Neural crest cell (in vitro differentiated cells): ENCODE measurements at places on chromosomes 11 and 22.

GRCh38 chr11:48106166-48106565 is 110.4 kb upstream of the OR4B1 start:
- DNase-seq = no peak
- H3K27me3 ChIP-seq = no peaks in the 10 kb centered on the region
- H3K36me3 ChIP-seq = no peaks in the 10 kb centered on the region
- H3K4me3 ChIP-seq = no peak overlapping the region
- no peak overlapping the region for H3K27ac ChIP-seq
- H3K4me1 ChIP-seq = peaks cover 73% of the 10 kb centered on the region

- H3K27ac ChIP-seq = no peak overlapping the region
- H3K4me3 ChIP-seq = no peak overlapping the region
- no peaks in the 10 kb centered on the region for H3K27me3 ChIP-seq
- H3K36me3 ChIP-seq = no peaks in the 10 kb centered on the region
These were observed 230.1 kb upstream of the DDI1 start for GRCh38 chr11:103806130-103806895.

DNA sequence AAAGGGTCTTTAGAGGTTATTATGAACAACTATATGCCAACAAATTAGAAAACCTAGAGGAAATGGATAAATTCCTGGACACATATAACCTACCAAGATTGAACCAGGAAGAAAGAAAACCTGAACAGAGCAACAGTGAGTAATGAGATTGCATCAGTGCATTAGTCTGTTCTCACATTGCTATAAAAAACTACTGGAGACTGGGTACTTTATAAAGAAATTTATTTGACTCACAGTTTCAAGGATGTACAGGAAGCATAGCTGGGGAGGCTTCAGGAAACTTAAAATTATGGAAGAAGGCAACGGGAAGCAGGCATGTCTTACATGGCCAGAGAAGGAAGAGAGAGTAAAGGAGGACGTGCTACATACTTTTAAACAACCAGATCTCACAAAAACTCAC is 70.8 kb upstream of the GNAZ start:
- DNase-seq = no peak
- H3K4me3 ChIP-seq = no peak overlapping the region
- no peaks in the 10 kb centered on the region for H3K4me1 ChIP-seq
- H3K36me3 ChIP-seq = peaks cover 3% of the 10 kb centered on the region

GRCh38 chr11:2347308-2347830 is 29.7 kb upstream of the CD81 start:
- no peak overlapping the region for H3K27ac ChIP-seq
- DNase-seq = no peak
- no peaks in the 10 kb centered on the region for H3K36me3 ChIP-seq
- H3K27me3 ChIP-seq = peaks cover 2% of the 10 kb centered on the region
- H3K4me3 ChIP-seq = no peak overlapping the region

GRCh38 chr22:26589367-26589844 is 526 bp downstream of the TPST2 start:
- DNase-seq = no peak
- peaks cover 26% of the 10 kb centered on the region for H3K27me3 ChIP-seq
- no peaks in the 10 kb centered on the region for H3K4me1 ChIP-seq
- H3K4me3 ChIP-seq = peak overlapping the region; percentile 86

- no peak overlapping the region for H3K4me3 ChIP-seq
- H3K27me3 ChIP-seq = no peaks in the 10 kb centered on the region
- no peak for DNase-seq
- H3K36me3 ChIP-seq = peaks cover 12% of the 10 kb centered on the region
These were observed 293.6 kb upstream of the MTNR1B start for GRCh38 chr11:92675810-92676209.

- no peaks in the 10 kb centered on the region for H3K36me3 ChIP-seq
- no peaks in the 10 kb centered on the region for H3K4me1 ChIP-seq
- DNase-seq = no peak
- peaks cover 14% of the 10 kb centered on the region for H3K27me3 ChIP-seq
- no peak overlapping the region for H3K4me3 ChIP-seq
These were observed 10.3 kb downstream of the APOBEC3A start for GRCh38 chr22:38967451-38968450.

DNA sequence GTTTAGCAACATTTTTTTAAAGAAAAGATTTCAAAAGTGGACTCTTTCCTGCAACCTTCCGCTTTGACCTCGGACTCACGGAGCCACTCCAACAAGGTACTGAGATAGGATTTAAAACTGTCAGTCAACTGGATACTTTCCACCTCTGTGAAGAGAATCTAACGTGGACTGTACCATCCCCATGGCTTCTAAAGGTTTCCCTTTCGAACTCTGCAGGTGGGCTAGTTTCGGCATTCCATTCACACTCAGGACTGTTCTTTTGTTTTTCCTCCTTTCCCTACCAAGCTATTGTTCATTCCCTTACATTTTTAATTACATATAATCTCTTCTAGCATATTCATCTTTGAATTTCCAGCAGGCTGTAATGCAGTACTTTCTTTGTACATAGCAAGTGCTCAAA is 88.5 kb upstream of the AKIP1 start:
- DNase-seq = no peak
- H3K4me3 ChIP-seq = no peak overlapping the region
- H3K36me3 ChIP-seq = peaks cover 2% of the 10 kb centered on the region
- no peak overlapping the region for H3K27ac ChIP-seq
- no peaks in the 10 kb centered on the region for H3K27me3 ChIP-seq
